Stimulated activated CD4-positive, alpha-beta T cell treated with anti-CD3 and anti-CD28 coated beads, Interleukin-15, amount 100 ng/mL, for 48 hours (primary cell): ENCODE measurements at places on chromosomes 2 and 18.

DNA sequence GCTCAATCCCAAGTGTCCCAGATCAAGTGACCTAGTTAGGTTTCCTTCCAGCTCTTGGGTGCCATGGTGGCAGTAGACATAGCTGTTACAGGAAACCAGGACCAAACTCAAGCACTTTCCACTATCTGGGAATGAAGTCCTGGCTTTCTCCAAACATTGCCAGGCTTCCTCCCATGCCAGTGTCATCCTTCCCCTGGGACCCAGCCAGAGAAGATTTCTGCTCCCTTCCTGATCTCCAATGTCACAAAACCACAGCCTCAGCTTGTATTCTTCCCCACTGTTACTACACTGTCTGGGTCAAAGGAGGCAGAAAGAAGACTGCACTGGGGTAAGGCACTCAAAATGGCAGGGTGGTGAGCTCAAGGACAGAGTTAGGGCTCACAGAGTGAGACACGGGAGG lies 347.1 kb downstream of the TNS1 start:
- DNase-seq, result no peak

DNA sequence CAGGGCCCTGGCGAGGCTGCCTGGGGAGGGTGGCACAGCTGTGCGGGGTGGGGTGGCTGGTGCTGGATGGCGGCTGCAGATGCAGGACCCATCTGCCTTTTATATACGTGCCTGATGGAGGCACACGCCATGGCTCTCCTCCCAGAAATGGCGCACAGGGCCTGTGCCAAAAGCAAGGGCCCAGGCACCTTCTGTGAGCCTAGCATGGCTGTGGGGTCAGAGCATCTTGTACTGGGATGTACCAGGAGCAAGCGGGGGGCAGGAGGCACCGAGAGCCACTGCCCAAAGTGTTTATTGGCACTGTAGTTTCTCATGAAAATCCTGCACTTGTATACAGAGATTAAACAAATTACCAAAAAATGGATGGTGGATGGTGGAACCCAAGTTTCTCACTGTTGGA lies 724.1 kb downstream of the GALR1 start:
- DNase-seq, result no peak

DNA sequence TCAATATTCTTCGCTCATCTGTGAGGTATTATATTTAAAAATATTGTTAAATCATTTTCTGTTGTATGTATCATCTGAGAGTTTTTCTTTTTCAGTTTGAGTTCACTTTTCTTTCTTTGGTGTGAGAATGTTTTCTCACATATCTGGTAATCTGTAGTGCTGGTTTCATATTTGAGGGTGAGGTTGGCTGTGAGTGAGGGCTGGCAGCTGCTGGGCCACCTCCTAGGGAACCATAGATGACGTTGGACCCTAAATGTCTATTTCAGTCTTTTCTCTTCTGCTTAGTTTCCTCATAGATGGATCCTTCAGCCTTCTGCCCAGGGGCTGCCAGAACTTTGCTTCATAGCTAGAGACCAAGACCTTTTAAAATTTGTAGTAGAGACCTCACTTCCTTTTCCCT lies 33.5 kb downstream of the MGAT5 start:
- no peak for DNase-seq

- DNase-seq, result no peak
Observed at GRCh38 chr2:112758711-112759110, 5.7 kb downstream of the CKAP2L start.

DNA sequence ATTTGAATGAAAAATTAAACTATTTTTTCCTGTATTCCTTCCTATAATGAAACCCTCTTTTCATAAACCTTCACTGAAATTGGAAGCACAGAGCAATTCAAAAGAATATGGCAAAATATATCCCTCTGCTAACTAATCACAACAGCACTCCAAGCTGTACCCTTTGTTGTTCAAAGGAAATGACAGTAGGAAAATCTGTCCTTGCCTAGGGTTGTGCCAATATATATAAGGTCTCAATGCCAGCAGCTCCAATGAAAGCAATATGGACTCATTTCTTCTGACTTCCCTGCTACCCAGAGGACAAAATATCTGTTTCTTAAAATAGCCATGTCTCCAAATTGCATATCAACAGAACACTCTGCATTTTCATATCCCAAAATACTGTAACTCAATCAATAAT lies 373.9 kb upstream of the MC4R start:
- no peak for DNase-seq

DNA sequence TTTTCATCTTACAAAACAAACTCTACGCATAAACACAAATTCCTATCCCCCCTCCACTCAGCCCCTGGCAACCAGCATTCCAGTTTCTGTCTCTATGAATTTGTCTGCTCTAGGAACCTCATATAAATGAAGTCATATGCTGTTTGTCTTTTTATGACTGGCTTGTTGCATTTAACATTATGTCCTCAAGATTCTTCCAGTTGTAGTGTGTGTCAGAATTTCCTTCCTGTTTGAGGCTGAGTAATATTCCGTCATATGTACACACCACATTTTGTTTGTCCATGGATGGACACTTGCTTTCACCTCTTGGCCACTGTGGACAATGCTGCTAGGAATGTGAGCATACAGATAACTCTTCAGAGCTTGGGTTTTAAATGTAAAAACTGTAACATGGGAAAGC lies 272.1 kb downstream of the GBX2 start:
- DNase-seq, result no peak

- no peak for DNase-seq
Observed at GRCh38 chr2:83071352-83071751, 1387.7 kb downstream of the SUCLG1 start.

DNA sequence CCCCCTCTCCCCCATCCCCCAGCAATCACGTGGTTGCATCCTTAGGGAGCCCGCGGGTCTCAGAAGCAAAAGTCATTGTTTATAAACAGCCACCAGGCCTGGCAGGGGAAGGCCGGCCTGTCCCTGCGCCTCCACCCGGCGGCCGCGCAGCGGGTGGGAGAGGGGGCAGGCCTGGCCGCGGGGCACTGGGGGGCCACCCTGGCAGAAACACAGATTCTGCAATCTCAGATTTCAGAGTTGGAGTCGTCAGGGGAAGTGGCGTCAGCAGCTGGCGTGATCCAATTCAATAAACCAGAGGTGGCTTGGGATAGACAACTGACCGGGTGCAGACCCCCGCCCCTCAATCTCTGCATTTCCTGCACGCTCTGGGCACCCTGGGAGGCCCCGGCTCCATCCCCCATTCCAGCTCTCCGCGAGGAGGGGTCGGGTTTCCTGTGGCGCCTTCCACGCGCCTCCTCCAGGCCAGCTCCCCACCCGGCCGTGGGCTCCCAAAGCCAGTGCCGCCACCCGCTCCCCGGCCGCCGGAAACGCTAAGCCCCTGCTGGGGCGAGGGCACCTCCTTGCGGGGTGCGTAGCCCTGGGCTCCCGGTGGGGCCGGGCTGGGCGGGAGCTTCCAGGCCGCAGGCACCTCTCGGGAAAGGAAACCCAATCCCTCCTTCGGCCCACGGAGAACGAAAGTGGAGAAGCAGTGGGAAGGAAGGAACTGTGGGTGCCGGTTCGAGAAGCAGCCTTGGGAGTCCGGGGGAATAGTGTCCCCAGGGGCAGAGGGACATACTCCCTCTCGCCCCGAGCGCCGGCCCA lies 1.1 kb downstream of the BIN1 start:
- no peak for DNase-seq

GRCh38 chr2:39778775-39779340 lies at the start of gene THUMPD2:
Gene THUMPD2, minus strand, starts transcription at chr2:39779258. Its CDS starts 19 bp downstream, at chr2:39779239.
- DNase-seq, result peak; percentile 38

DNA sequence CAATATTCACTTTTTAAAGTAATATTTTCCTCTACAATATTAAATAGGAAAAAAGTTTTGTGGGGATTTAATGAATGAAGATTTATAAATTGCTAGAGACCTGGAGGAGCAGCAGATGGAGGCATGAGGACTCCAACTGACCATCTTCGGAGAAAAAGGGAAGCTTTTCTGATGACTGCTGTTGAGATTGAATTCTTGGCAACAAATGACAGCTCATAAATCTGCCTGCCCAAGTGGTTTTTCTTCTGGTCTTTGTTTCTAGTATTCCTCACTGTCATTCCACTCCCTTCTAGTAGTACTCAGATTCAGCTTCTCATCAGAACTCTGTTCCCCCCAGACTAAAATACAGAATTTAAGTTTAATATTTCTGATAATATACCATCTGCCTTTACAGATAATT lies 157.0 kb downstream of the EML6 start:
- DNase-seq, result no peak

DNA sequence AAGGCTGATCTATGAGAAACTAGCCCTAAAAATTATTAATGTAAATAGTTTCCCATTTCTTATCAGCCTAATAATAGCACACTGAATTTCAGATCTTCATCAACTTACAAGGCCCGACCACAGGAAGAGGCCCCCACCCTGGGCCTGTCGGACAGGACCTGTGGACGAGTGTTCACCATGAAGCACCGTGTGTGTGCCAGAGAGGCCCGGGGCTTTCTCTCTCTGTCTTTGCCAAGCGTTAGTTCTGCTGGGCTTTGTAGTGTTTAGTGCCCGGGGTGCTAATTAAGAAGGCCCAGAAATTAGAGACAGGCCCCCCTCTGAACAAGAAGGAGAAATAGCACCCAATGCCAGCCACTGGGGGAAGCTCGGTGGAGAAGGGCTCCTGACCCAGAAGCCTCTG lies 265.7 kb downstream of the TWIST2 start:
- no peak for DNase-seq

GRCh38 chr2:219112651-219113338 lies 47.8 kb downstream of the NHEJ1 start:
- no peak for DNase-seq

GRCh38 chr2:51350100-51350499 lies 318.2 kb upstream of the NRXN1 start:
- no peak for DNase-seq

DNA sequence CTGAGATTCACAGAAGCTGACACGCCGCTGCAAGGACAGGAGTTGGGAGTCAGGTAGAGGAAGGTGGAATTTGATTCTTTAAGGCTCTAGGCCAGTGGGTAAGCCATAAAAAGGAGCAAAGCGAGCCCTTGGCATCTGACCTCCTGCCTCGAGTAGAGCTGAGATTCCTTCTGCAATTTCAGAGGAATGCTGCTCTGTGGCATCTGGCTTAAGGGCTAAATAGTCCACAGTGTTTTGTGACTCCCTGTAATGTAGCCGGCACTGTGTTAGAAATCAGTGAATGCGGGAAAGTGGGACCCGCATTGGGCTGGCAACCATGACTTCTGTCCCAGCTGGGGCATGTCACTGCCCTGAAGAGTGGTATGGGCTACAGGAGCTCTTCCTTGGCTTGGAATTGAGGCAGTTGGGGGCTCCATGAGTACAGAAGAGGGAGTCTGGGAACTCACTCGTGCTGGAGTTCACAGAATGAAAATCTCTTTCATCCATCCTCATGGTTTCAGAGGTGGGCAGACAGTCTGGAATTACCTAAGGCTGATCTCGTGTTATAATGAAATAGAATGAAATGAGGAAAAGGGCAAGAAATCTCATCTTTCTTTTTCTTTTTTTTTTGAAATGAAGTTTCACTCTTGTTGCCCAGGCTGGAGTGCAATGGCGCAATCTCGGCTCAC lies 12.7 kb upstream of the MYCN start:
- no peak for DNase-seq

GRCh38 chr18:62329691-62330454 lies 4.8 kb downstream of the TNFRSF11A start:
- peak; percentile 44 for DNase-seq

GRCh38 chr2:10079870-10080535 lies at the start of gene CYS1:
Gene CYS1, minus strand, starts transcription at chr2:10080411. Its CDS starts 188 bp downstream, at chr2:10080223.
- no peak for DNase-seq

- DNase-seq, result no peak
Observed at GRCh38 chr2:79219383-79219988, 59.9 kb upstream of the REG3A start.

GRCh38 chr2:215711471-215712034 lies 275.7 kb upstream of the FN1 start:
- DNase-seq, result no peak

- no peak for DNase-seq
Observed at GRCh38 chr2:196143730-196144131, 27.6 kb downstream of the STK17B start.

- DNase-seq, result no peak
Observed at GRCh38 chr2:120760446-120761135, 24.9 kb downstream of the GLI2 start.

- DNase-seq, result no peak
Observed at GRCh38 chr2:42868874-42869273, 76.5 kb upstream of the HAAO start.

DNA sequence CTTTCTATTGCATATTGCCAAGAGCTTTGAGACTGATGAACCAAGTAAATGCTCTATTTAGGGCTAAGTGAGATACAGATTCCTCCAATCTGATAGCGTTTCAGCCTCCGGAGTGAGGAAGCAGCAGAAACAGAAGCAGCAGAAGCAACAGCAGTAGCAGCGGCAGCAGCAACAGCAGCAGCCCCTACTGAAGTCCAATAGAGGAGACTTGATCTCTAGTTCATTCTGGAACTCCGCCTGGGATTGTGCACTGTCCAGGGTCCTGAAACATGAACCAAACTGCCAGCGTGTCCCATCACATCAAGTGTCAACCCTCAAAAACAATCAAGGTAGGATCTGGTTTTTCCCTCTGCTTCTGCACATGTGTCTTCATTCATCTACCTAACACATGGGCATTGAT lies at the start of gene DPP10:
Gene DPP10 (plus strand): TSS at position 132 of the 400 bp plus-strand sequence.
- no peak for DNase-seq

DNA sequence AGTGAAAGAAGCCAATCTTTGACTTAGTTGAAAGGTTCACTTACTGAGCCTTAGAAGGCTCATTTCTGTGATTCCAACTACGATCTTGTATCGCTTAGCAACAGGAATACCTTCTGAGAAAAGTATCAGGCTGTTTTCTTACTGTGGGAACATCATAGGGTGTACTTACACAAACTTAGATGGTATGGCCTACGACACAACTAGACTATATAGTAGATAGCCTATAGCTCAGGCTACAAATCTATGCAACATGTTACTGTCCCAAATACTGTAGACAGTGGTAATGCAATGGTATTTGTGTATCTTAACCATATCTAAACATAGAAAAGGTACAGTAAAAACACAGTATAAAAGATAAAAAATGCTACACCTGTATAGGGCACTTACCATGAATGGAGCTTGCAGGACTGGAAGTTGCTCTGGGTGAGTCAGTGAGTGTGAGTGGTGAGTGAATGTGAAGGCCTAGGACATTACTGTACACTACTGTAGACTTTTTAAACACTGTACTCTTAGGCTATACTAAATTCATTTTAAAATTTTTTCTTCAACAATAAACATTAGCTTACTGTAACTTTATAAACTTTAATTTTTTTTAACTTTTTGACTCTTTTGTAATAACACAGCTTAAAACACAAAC lies 148.8 kb upstream of the STON1 start:
- DNase-seq, result no peak

- no peak for DNase-seq
Observed at GRCh38 chr2:136139631-136140030, 21.7 kb upstream of the CXCR4 start.
